Stimulated activated CD8-positive, alpha-beta memory T cell treated with anti-CD3 and anti-CD28 coated beads, Interleukin-7, amount 100 ng/mL, for 1 hour (primary cell): ENCODE measurements at places on chromosomes 5 and 9.

- no peak for DNase-seq
These were observed 64.4 kb upstream of the CACNA1B start for GRCh38 chr9:137813167-137813566.

GRCh38 chr9:27248702-27249101 lies 48.2 kb downstream of the EQTN start:
- no peak for DNase-seq

DNA sequence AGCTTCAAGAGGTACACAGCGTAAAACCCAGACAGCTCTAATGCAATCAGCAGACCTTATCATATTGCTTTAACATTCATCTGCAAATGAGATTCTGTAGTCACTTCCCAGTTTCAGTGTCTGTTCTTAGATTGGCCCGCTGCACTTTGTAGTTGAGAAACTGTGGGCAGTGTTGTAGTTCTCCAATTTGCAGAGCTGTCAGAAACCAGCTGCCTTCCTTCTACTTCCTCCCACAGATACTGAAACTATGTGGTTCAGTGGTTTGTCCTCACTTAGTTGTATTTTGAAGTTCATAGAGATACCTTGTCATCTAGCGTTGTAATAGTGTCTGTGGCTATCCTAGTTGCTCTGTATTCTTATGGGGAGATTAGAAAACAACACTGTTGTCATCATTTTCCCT lies 39.6 kb upstream of the TRIM36 start:
- peak; percentile 0 for DNase-seq

DNA sequence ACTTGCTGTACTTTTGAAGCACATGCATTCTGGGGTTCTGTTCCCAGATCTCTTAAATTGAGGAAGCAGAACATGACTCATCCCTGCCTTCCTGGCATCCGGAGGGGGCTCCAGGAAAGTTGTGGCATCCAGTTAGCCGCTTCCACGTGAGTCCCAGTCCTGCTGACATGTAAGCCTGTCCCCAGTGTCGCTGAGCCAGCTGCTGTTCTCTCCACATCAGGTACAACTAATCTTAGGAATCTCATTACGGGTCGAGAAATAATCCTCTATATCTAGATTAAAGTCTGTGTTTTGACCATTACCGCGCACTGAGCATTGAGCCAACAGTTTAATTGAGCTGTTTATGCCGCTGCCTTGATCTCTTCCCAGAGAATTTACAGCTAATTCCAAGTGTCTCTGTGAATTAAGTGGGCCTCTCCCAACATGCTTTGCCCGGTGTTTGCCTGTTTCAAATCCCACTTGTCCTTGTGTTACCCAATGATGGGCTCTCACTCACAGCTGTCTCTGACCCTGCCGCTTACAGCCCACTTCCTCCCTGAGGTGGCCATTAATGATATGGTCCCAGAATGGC lies 10.5 kb upstream of the SHB start:
- no peak for DNase-seq

DNA sequence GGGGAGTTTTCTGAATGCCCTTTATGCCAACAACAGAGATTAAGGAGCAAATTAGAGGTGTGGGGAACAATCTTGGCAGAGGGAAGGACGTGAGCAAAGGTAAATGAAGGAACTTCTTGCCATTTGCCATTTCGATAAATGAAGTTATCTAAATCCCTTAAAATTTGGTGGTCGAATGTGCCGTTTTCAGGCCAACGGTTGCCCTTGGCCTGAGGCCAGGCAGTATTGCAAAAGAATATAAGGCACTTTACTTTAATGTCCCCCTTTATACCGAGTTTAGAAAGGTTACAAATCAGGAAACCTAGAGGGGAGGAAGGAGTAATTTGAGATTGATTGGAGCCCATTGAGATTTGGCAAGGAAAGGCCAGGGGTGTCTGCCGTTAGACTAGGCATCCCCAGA lies 26.3 kb downstream of the C9orf50 start:
- DNase-seq, result no peak

GRCh38 chr9:78806492-78807160 lies 509.7 kb downstream of the PSAT1 start:
- no peak for DNase-seq

GRCh38 chr5:149684371-149684770 lies 45.7 kb upstream of the PPARGC1B start:
- no peak for DNase-seq
